ENCODE measurements at places on chromosomes 1 and 21.
A peak's percentile ranks its signal among the peaks of the same experiment; 100 is the strongest.

GRCh38 chr1:194818674-194819073 lies 1632.3 kb upstream of the B3GALT2 start:
- DNase-seq, result no peak

DNA sequence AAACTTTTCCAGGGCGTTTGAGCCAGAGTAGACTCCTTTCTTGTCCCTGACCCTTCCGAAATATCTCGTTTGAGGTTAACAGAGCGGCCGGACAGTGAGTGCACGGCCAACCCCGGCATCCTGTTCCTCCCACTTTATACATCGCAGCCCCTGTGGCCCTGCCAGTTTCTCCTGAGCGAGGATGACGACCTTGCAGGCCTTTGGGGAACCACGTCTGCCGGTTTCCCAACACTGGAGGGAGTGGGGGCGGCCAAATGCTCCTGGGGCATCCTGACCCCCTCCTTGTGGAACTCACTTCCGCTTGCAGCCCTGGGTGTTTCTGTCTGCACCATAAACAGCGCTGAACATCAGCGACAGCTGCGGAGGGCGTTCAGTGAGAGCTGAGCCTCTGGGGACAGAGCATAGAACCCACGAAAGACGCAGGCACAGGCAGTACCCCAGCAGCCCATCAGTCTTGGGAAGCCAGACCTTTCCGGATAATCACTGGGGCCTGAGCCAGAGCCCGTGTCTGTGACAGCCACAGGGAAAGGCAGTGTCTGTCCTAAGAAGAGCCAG lies 4.8 kb upstream of the KCNAB2 start:
- DNase-seq, result no peak

DNA sequence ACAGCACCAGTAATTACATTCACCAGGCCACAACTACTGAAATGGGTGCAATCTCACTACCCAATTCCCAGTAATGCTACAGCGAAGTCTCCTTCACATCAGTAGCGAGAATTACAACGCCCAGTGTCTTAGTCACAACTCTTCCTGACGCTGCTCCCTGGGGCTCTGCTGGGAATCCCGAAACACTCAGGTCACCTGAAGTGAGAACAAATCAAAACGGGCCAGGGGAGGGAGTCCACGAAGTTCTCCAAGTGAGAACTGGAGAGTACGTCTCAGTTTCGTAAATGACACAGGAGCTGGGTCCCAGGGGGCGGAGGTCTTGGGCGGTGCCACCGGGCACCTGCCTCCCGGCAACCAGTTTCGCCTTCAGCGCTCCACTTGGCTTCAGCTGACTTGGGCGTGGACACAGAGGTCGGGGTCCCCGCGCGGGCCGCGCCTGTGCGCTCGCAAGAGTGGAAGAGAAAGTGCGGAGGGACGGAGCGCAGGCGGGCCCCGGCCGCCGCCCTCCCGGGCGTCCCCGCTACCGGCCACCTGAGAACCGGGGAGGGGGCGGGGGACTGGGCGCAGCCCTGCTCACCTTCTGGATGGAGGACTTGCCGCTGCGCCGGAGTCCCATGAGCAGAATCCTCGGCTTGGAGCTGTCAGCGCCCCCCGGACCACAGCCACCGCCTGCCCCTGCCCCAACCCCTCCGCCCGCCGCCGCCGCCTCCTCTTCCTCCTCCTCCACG lies 575 bp downstream of the RRAGC start:
- no peak for DNase-seq

- DNase-seq, result peak; percentile 87
Measured at GRCh38 chr1:41661428-41662060, 177.1 kb upstream of the EDN2 start.

DNA sequence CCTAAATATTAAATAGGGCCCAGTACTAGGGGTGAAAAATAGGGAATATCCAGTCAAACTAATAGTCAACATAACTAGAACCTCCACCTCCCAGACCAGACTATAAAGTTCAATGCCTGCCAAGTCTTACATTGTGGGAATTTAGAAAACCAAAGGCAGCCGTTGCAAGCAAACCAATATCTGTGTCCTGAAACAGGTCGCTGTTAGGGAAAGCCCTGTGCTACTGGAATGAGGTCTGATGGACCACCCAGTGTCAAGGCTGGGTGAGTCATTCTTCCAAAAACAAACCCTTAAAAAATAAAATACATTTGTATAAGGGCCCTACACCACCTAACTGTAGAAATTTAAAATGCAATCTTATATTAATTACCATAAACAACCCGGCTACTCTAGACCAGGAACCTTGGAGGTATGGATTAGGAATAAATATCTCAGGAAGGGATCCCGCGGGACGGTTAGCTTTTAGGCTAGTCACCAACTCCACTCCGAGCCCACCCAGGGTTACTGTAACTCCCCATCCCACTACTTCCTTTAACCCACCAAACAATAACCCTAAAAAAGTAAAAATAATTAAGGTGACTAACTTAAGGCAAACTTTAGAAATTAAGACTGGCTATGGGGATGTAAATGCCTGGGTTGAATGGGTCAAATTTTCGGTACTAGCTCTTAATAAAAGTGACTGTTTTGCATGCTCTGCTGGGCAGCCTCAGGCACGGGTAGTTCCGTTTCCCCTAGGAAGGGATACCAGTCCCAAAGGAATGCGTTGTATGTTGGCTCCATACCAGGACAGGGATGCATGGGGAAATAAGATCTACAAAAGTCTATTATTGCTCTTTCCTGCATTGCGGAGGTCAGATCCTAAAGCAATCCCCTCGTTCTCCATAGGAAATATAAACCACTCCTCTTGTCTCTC lies 65.4 kb upstream of the TLR5 start:
- no peak for DNase-seq

- DNase-seq, result no peak
Measured at GRCh38 chr1:55639051-55639450, 423.9 kb upstream of the USP24 start.

GRCh38 chr1:21818656-21819055 lies 6.6 kb downstream of the LDLRAD2 start:
- DNase-seq, result no peak

DNA sequence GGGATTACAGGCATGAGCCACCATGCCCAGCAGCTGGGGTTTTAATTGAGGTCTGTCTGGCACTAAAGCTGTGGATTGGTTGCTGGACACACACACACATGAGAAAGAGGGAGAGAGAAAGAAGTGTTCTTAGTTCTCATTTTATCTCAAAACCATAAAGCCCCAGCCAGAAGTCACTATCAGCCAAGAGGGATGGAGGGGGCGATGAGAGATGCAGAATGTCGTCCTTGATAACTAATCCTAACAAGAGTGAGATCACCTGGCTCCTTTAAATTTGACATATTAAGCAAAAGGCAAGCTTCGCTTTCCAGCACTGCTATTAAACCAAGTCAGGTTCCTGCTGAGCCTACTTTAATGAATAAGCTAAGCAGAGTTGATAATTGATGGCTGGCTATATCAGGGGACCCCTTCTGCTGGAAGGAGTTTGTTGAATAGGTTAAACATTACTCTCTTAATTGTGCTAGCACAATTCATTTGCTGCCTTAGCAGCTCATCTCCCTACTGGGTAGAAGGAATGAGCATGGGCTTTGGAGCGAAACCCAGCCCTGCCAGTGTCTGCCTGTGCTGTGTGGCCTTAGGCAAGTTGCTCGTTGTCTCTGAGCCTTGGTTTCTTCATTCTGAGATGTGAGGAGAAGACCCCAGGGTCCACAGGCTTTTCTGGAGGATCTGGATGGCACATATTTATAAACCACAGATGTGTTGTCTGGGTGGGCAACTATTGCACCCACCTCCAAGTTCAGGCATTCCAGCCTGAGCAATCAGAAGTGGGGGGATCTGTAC lies 50.8 kb downstream of the ALPL start:
- no peak for DNase-seq

DNA sequence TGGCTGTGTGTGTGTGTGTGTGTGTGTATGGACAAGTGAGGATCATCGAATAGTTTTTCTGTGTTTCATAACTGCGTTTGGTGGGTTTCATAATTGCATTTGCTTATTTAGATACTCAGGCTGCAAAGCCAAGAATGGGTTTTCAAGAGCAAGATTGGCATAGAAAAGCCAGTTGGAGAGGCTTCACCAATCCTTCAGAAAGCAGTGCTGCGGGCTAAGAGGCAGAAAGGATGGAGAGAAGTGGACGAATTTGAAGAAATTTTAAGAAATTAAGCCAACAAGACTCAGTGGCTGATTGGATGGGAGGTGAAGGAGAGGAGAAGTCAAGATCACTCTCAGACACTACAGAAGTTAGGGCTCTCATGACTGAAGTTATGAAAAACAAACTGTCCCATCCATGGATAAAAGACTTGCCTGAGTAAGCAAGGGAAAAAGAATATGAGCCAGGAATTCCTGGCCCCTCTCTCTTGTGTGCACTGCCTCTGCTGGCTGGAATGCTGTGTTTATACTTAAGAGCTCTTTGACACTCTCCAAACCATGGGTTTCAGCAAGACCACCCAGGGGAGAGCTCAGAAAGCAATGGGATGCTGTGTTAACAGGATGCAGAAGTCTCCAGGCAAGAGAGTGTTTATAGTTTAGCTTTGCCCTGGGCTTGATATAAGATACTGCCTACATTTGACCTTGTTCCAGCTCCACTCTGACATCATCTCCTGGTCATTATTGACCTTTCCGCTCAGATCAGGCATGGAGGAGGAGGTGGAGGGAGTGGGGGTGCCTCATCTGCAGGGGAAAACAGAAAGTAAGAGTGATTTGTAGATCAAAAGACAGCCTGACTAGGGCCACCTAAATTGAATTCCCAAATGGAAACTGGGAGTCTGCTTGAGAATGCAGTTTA lies 232.0 kb upstream of the PLXNA2 start:
- no peak for DNase-seq

- DNase-seq, result no peak
Measured at GRCh38 chr1:205914155-205914507, 29.1 kb downstream of the SLC26A9 start.

DNA sequence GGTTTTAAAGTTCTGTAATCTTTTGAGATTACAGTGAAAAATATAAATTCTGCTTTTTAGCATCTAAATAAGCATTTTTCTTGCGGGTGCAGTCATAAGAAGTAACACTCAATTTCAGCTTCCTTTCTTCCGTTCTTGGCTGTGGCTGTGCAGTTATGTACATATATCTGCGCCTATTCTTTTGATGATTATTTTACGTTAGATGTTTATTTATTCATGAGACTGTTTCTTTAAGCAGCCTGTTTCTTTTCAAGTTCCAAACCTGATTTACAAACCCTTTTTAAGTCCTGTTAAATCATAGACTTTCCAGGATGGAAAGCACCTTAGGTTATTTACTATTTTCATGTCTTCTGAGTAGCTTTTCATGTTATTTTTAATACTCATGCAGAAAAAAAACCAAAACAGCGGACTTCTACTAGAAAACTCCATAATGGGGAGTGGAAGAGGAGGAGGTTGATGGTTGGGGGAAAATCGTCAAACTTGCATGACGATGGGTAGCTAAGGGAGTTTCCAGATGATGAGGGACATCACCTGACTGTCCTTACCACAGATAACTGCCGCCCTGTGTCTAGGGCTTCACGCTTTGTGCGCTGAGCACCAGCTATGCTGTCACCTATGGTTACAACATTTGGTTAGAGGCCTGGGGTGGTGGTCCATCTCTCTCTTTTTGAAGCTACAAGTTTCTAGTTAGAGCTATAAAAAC lies 2.6 kb downstream of the PRDM2 start:
- no peak for DNase-seq

GRCh38 chr1:227166559-227166958 lies 151.7 kb downstream of the CDC42BPA start:
- no peak for DNase-seq

- DNase-seq, result no peak
Measured at GRCh38 chr1:175413367-175413766, 220.8 kb upstream of the KIAA0040 start.

DNA sequence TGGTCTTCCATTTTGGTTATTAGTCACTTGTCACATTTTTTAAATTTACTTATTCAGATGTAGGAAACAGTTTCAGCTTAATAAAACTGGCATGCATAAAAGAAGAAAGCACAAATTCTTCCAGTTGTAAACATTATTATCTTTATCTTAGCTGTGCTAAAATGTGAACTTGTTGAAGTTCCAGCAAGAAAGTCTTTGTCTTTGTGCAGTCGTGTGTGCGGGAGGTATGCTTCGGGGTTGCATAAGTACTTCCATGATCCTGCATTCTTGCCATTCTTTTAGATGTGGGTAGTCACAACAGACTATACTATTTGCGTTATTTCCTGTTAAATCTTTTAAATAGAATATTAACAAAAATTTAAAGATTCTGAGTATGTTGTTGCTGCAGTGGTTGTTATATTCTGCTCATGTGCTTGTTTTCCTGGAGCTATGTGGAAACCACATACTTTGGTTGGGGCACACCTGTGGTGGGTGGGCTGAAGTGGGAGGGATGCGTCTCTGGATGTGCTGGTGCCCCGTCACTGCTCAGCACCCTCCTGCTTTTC lies 49.9 kb downstream of the CBS start:
- no peak for DNase-seq

DNA sequence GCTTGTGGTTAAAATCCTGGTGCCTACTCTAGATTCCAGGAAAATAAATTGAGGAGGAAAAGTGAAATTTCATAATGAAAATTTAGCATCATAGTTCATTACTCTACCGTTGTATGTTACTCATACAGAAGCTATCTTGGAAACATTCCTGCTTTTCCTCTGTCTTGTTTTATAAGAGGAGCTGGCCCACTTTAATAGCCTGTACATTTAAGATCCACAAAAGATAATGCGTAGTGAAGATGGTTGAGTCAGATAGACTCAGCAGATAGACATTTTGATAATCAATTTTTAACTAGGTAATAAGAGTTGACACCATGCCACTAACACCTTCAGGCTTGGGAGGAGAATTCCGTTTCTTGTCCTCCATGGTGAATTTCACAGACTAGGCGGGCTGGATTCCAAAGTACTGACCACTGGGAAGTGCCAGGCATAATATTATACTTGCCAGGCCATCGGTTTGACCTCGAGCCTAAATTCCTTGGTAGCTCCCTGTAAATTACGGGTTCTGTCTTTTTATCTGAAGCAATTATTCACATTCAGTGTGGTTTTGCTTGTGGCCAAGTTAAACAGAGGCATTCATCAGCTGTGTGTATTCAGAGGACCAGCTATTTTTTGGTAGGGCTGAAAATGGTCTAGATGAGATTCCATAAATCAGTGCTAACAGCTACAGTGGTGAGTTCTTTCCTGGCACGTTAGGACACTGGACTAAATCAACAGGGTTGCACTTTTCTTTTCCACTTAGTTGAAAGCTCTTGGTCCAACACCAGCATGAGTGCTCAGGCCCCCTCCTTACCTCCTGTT lies 111.9 kb upstream of the KAZN start:
- DNase-seq, result no peak

GRCh38 chr1:51314974-51315373 lies 15.4 kb downstream of the TTC39A start:
- DNase-seq, result peak; percentile 44

DNA sequence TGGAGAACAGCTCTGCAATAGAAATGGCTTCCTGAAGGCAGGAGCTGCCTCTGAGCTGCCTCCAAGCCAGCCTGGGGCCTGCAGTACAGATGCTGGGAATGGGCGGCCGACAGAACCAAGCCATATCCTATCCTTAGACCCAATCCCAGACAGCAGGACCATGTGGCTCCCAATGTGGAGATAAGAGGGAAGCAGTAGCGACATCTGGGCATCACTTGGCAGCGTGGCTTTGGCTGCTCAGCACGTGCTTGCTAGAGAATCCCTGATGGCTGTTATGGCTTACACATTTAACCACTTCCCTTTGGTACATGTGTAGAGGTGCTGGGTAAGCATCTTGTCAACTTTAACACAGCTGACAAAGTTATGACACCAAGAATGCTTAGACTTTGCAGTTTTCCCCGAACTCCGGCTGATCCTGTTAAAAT lies 87.7 kb downstream of the MAN1C1 start:
- DNase-seq, result no peak

- DNase-seq, result no peak
Measured at GRCh38 chr21:34192646-34193285, 119.4 kb downstream of the MRPS6 start.
